ENCODE measurements at places on chromosomes 3 and 15.

DNA sequence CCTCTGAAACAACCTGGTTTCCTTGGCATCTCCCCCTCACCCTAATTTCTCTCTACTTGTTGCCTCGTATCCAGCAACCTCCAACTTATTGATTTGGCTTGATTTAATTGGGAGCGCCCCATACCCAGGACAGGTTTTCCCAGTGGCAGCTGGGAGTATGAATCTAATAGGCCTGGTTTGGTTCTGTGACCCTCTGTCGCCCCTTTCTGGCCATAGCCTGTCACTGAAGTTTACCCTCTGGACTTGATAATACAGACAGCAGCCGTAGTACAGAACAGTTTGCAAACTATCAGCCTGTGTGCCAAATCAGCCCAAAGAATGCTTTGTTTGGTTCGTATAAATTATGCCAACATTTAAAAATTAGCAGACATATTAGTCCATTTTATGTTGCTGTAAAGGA, 525.1 kb upstream of the GOLIM4 start:
- no peak for DNase-seq

- DNase-seq, result no peak
Measured at GRCh38 chr3:177085794-177086193, 111.5 kb downstream of the TBL1XR1 start.

DNA sequence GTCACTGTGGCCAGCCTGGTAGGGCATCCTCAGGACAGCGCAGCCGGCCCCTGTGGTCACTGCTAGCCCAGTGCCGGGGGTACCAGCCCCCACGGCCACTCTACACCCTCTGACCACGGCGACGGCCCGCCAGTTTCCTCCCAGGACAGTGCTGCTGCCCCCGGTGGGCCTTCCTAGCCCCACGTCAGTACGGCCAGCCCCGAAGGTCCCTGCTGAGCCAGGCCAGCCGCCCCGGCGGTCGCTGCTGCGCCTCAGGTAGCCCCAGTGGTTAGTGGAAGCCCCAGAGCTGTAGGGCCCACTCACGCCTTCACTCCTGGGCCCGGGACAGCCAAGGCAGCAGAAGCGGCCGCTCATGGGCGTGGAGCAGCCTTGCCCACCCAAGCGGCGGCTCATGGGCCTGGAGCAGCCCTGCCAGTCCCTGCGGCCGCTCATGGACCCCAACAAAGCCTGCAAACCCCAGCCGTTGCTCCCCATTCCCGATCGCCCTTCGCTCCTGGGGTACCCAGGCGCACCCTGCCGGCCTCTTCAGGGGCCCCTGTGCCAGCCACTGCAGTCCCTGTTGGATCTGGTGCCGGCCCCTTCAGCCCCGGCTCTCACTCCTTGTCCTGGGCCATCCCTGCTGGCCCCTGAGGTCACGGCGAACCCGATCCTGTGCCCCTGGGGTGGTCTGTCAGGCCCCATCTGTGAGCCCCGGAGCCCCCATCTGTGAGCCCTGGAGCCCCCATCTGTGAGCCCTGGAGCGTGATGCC, 9.5 kb upstream of the ROPN1B start:
- DNase-seq, result no peak

DNA sequence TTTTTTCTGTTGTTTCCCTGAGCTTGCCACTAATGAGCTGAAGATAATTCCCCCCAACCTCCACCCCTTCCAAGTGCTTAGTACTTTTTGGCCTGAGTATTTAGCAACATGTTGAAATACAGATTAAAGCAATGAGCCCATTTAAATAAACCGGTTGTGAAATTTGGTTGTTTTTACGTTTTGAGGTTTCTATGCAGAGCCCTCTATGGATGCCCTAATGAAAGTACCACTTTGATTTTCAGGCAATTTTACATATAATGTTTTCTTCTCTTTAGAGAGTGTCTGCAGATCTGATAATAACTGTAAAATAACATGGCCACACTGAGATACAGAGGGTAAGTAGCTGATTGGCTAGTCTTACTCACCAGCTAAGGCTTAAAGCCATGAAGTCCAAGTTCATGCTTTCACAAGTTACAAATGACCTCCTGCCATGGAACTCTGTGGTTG, 139.4 kb upstream of the SLC7A14 start:
- no peak for DNase-seq

GRCh38 chr3:180036092-180036670, 556 bp downstream of the PEX5L start:
- no peak for DNase-seq

GRCh38 chr3:44969828-44970179, 6.2 kb downstream of the ZDHHC3 start:
- no peak for DNase-seq

GRCh38 chr3:134078169-134078831, 48.6 kb upstream of the SLCO2A1 start:
- DNase-seq, result no peak

DNA sequence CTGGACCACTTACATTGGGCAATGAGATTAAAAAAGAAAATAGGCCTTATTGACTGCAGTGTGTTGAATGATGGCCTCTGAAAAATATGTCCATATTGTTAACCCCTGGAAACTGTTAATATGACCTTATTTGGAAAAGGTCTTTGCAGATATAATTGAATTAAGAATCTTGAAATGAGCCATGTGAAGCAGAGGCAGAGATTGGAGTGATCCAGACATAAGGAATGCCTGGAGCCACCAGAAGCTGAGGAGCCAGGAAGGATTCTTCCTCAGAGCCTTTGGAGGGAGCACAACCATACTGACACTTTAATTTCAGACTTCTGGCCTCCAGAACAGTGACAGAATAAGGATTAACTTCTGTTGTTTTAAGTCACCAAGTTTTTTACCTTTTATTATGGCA, 510.4 kb upstream of the AGTR1 start:
- DNase-seq, result no peak

DNA sequence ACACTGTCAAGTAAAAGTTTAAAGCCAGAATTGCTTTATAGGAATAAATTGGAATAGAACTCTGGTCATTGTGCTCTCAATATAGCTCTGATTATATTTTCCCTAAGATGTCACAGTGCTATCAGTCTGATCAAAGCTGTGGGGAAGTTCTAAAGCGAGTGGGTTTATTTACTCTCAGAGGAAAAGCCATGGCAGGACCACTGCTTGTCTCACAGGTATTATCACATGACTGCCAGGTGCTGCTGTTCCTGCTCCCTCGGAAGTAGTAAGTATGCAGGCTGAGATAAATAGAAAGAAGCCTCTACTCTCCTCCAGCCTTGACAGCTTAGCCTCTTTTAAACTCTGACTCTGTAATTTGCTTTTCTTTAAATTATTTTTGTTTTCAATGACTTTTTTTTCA, 49.1 kb upstream of the UTS2B start:
- no peak for DNase-seq

DNA sequence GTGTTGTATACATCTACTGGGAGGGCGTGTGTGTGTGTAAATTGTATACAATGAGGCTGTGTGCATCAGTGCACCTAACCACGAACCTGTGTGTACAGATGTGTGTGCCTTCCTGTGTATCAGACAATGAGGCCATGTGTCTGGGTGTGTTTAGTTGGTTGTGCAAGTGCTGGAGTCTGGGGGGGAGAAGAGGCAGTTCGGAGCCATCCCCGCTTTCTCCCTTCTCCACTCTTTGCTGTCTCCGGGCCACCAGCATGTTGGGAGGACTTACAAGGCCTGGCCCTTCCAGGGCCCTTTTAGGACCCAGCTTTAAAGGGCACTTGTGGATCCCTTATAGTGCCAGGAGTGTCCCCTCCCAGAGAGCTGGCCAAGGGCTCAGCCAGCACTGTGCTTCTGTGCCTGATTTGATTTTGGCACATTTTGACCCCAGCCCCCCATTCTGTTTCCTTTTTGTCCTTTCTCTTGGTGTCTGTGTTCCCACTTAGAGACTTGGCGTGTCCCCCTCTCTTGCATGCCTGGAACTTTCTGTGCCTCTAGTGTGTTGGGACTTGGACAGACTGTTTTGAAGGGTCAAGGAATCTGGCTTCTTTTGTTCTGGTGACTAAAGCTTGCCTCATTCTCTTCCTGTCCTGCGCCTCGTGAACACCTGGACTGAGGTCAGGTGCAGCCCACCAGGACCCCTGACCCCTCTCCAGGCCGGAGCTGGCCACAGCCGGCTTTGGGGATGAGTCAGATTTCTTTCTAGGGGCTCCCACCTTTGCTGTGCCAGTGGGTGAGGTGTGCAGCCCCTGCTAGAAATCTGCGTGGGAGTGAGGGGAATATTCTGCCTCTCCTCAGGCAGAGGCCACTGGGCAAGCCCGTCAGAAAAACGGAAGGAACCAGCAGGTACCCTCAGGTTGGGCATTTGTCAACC, 1.5 kb downstream of the CTDSPL start:
- DNase-seq, result no peak

GRCh38 chr3:37198996-37199395, 24.6 kb upstream of the LRRFIP2 start:
- DNase-seq, result no peak

DNA sequence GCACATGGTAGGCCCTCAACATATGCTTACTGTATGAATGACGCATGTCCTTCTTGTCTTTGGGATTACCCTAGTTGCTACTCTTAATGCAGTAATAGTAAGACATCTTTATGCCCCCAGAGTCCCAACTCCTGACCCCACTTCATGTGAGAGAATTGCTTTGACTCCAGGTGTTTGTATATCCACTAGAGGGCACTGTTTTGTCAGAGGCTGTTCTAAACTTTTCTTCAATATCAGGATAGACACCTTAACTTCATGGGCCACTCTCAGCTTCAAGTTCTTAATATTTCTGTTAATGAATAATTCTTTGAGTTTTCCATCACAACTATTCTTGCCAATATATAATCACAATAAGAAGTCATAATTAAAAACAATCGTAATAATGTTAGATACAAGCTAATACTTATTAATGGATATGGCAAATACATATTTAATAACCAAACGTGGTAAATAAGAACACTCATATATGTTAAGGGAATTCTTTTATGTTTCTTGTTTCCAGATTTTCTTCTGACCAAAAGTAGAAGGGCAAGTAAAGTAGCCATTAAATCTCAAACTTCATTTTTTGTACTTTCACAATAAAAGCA, 337.2 kb upstream of the DNAJC19 start:
- DNase-seq, result no peak

- no peak for DNase-seq
Measured at GRCh38 chr3:10674578-10674977, 141.4 kb upstream of the SLC6A11 start.

GRCh38 chr15:25682340-25682739, 180.8 kb downstream of the ATP10A start:
- no peak for DNase-seq

GRCh38 chr3:197038679-197039462, 9.3 kb upstream of the MELTF start:
- no peak for DNase-seq

GRCh38 chr3:187014417-187014864, 84.1 kb downstream of the ST6GAL1 start:
- DNase-seq, result no peak

GRCh38 chr15:43859546-43859945, 32.7 kb downstream of the WDR76 start:
- DNase-seq, result no peak

DNA sequence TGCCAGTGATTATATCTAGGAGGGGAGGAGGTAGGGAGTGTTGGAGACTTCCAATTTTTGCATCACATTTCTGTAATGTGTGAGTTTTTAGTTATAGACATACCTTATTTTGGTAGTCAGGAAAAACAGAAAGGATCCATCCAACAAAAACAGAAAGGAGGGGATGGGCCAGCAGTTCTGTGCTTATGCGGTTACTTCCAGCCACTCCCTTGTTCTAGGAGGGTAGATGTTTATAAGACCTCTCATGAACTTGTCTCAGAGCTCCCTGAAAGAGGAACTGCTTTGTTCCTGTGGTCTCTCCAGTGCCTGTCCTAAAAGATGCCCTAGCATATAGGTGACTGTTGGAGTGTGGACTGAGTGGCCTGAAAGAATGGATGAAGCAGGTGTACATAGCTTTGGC, 323.3 kb downstream of the CACNA2D3 start:
- DNase-seq, result no peak

- no peak for DNase-seq
Measured at GRCh38 chr15:32656091-32656490, 14.6 kb downstream of the SCG5 start.

- no peak for DNase-seq
Measured at GRCh38 chr3:128385080-128385832, 81.4 kb downstream of the DNAJB8 start.

DNA sequence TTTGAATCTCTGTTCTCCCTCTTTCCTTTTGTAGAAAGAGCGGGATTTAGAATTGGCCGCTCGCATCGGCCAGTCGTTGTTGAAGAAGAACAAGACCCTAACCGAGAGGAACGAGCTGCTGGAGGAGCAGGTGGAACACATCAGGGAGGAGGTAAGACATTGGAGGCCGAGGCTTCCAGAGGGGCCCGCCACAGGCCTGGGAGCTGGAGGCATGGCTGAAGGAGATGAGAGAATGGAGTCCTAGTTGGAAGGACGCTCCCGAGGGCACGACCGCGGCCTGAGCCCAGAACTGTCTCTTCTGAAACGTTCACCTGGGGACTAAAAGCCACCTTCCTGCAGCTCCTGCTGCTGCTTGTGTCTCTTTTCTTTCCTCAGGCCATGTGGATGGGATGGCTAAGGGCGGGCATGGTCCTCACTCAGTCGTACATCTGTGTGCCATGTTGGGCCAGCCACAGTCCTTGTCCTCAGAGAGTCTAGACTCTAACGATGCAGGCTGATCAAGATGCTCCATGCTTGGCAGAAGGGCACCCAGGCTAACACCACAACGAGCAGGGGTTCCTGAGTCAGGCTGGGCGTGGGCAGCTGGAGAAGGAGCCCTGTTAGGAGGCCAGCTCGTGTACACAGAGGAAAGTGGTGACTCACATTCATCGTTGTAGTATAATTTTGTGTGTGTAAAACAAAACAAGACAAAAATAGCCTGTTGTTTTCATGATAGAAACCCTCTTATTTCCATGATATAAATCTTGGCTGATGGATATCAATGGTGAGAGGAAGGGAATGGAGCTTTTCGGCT, 81.1 kb downstream of the CCK start:
- DNase-seq, result peak; percentile 54

GRCh38 chr3:10440684-10441083, 64.7 kb downstream of the ATP2B2 start:
- no peak for DNase-seq

DNA sequence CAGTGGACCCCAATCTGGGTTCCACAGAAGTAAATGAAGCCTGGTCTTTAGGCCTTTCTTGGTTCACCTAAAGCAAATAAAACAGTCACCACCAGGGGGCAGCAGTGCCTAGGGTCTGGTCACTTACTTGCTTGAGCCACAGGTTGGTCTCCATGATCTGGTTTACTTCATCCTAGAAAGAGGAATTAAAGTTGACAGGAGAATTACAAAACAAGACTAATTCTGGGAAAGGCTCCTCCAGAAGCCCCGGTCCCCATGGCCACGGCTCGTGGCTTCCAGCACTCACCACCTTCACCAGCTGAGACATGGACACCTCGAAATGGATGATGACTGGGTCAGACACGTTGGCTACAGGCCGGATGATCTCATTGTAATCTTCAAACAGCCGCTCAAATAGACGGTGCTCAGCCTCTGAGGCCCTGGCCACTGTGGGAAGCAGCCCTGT, 2.3 kb downstream of the CHRNA3 start:
- DNase-seq, result peak; percentile 88

DNA sequence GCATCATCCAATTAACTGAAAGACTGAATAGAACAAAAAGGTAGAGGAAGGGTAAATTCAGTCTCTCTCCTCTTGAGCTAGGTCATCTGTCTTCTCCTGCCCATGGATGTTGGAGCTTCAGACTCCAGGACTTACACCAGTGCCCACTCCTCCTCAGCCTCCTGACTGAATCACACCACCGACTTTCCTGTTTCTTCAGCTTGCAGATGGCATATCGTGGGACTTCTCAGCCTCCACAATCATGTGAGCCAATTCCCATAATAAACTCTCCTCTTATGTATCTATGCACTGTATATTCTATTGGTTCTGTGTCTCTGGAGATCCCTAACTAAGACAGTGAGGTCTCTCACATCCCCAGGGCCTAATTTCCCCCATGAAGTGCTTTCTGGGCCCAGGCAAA, 140.4 kb downstream of the CD47 start:
- no peak for DNase-seq

Data from amniotic stem cell (primary cell).